ENCODE measurements at places on chromosomes 4 and X.

- no peak for DNase-seq
Measured at GRCh38 chrX:150899191-150899757, 806 bp upstream of the CD99L2 start.

DNA sequence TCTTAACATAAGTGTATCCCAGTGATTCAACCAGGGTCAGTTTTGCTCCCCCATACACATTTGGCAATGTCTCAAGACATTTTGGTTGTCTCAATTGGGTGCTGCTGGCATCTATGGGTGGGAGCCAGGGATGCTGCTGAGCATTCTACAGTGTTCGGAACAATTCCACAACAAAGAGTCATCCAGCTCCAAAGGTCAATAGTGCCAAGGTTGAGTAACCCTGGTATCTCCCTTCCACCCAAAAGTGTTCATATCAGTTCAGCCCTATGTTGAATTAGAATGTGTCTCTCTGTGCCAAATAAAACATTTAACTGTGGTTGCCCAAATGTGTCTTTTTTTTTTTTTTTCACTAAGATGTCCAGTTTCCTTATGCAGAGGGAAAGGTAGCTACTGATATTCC is 129.4 kb upstream of the RAI2 start:
- no peak for DNase-seq

- no peak for DNase-seq
Measured at GRCh38 chr4:4735136-4735750, 124.2 kb upstream of the MSX1 start.

DNA sequence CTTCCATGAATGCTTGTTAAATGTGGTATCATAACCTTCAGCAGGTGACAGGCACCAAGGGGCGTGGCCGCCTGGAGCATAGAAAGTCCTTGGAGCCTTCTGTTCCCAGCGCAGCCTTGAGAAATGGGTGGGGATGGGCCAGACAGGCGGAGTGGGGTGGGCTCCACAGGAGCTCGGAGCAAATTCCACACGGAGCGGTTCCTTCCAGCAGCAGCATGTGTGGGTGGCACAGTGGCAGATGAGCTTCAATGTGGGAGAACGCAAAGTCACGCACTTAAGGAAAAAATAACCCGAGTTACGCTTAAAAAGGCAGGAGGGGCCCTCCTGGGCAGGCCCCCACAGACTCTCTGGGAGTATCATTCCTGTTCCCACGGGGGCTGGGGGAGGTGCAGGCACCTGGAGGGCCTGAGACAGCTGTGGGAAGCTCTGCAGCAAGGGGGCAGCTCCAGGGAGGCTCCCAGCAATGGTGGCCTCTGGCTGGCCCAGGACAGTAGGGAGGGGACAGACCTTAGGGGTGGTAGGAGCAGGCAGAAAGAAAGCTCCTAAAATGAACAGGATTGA is 15.3 kb downstream of the TMEM271 start:
- DNase-seq: no peak

- no peak for DNase-seq
Measured at GRCh38 chr4:8215001-8215427, 15.9 kb downstream of the SH3TC1 start.

GRCh38 chr4:1975391-1975801 is 33.4 kb downstream of the NELFA start:
- no peak for DNase-seq

DNA sequence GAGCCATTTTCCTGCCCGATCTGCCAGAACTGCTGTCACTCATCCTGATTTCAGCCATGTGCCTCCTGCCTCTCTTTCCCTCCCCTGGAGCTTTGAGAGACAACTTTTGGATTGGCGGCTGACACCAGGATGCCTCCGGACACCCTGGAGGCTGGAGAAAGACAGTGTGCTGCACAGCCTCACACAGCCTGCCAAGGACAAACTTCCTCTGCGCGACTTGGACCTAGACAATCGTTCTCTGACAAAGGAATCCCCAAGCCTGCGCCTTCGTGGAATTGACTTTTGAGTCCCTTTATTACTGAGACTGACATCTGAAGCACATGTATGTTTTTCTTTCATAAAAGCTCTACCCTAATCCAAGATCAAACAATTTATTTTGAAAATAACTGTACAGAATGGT is 10.8 kb upstream of the LDB2 start:
- DNase-seq: no peak

DNA sequence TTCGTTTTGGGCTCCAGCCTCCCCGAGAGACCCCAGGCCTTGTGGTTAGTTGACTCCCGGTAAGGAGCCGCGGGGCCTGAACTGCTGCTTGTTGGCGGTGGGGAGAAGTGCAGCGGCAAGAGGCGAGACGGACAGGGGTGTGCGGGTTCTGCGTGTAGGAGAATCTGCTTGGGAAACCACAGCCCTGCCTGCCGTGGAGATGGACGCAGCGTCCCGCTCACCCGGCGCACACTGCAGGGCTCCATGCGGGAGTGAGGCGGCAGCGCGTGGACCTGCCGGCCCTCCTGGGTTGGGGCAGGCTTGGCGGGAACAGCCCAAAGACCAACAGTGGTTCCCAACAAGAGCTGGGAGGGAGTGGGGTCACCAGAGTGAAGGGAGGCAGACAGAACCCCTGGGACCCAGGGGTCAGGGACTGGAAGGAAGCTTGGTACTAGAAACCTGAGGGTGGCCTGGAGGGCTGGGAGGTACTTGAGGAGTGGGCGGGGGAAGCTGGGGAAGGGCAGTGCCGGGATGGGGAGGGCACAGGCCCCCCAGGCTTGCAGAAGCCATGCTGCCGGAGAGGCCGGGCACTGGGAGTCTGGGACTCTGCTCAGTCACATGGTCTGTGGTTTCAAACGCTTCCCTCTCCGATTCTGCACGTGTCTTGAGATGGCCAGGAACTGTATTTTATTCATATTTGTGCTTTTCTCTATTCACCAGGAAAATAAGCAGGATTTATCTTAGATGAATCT is 70.8 kb downstream of the RGS12 start:
- no peak for DNase-seq

DNA sequence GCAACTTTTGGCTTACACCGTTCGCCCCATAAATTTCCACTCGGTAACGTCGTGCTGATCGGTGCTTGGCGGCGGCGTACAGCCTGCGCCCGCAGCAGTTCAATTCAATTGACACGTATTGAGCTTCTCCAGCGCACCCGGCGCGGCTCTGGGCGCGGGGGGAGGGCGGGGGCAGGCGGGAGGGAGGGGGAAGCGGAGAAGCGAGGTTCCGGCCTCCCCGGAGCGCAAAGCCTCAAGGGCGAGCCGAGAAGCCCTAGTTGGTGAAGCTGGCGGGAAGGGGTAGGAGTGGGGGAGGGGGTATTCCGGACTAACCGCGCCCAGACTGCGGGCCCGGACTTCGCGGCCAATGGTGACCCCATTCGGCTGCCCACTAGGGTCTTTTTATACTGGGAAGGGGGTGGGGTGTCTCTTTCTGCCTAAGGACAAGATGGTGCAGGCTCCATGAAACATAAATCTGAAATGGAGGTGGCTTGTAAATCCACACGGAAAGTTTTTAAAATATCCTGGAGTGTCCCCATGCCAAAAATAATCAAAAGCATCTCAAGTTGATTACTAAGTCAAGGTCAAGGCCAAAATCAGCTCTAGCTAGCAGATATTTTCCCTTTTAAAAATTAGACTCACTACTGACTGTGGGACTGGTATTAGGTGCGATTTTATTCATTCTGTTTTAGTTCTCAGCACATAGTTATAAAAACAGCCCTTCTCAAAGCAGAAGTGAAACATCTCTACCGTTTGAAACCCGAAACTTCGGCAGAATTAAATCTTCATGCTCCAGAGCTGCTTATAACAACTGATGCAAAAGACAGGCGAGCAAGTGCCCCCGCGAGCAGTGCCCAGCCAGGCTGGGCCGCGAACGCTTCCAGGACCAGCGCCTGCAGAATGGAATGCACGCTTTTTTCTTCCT is 1.5 kb upstream of the BCOR start:
- peak; percentile 66 for DNase-seq

- DNase-seq: no peak
Measured at GRCh38 chr4:123300222-123301039, 96.2 kb upstream of the SPRY1 start.

GRCh38 chr4:57442831-57443291 is 332.7 kb upstream of the IGFBP7 start:
- DNase-seq: no peak

DNA sequence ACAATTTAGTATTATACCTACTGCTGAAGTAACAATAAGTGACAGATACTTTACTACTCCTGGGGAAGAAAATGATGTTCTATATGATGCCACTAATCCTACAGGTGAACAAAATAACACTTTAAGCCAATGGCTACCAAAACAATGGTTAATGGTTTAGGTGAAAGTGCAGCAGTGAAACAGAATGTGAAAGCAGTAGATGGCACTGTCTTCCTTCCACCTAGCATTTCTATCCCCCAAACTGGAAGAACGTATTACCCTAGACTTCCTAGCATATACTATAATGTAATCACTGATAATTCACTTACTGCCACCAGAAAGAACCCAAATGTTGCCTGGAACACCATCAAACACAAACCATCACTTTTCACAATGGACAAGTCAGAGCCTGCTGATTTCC is 18.9 kb upstream of the CABS1 start:
- no peak for DNase-seq

GRCh38 chrX:15714529-15714928 is 23.5 kb upstream of the CA5B start:
- DNase-seq: no peak

DNA sequence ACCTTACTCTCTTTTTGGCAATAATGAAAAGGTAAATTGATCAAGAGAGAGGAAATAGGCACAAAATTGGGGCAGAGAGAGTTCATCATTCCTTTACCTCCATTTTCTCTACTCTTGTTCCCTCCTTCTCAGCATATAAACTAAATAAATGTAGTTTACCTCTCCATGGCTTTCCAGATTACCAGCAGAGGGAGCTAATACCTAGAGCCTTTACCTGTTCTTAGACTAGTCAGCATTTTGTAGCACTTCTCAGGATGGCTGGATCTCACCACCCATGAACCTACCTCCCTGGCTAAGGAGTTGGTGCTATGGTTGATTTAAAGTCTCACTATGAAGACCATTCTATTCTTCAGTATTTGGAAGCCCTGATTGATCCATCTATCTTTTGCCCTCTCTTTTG is 15.7 kb downstream of the OFD1 start:
- no peak for DNase-seq

DNA sequence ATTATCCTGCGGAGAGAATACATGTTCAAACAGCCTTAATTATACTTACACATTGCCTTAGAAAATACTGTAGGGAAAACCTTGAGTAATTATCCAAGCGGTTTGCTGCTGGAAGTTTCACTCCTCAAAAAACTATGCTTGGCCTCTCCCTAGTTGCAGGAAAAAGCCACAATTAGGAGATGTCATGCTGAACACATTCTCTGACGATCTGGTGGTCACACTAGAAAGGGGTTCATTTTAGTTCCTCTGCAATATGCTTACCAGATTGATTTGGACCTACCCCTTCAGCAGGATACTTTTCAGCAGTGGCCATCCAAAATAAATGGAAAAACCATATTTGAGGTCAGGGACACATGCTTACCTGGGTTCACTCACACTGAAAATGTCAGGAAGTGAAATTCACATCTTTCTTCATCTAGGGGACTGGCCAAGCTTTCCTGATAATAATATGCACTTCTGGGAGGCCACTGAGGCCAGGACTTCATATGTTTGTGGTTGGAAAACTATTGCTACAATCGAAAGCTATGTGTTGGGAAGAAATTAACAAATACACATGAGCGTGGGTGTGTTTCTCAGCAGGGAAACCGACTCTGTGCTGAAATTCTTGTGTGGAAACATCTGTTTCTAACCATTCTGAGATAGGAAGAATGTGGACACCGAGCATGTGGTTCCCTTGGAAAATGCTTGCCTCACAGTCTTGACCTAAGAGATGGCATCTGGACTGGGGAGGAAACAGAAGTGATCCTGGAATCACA is 68.8 kb downstream of the ATXN3L start:
- no peak for DNase-seq

DNA sequence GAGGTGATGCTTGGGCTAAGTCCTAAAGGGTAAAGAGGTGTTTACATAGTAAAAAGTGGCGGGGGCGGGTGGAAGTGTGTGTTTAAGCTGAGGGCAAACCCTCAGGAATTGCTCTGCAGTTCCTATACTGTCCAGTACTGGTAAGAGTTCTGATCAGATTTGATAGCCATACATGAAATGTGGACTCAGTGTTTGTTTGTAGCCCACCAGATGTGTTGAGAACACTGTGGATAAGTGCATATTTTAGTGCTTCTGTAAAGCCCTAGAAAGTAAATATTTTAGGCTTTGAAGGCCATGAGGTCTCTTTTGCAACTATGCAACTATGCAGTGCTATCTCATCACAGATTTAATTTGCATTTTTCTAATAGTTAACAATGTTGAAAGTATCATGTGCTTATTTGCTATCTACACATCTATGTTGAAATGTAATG is 80.7 kb upstream of the EOLA2 start:
- no peak for DNase-seq

- DNase-seq: no peak
Measured at GRCh38 chr4:151671541-151672059, 89.2 kb downstream of the GATB start.

DNA sequence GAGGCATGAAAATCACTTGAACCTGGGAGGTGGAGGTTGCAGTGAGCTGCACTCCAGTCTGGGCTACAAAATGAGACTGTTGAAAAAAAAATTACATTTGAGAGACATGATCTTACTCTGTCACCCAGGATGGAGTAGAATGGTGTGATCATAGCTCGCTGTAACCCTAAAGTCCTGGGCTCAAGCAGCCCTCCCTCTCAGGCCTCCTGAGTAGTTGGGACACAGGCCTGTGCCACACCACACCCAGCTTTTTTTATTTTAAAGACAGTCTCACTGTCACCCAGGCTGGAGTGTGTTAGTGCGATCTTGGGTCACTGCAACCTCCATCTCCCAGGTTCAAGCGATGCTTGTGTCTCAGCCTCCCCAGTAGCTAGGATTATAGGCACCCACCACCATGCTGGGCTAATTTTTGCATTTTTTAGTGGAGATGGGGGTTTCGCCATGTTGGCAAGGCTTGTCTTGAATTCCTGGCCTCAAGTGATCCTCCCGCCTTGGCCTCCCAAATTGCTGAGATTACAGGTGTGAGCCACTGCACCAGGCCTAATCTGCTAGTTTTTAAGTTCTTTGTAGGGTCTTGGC is 6.1 kb downstream of the RPS3A start:
- DNase-seq: no peak

GRCh38 chr4:112222219-112222955 is 9.2 kb upstream of the AP1AR start:
- no peak for DNase-seq

GRCh38 chrX:2484256-2484655 is 16.5 kb downstream of the DHRSX start:
- no peak for DNase-seq

DNA sequence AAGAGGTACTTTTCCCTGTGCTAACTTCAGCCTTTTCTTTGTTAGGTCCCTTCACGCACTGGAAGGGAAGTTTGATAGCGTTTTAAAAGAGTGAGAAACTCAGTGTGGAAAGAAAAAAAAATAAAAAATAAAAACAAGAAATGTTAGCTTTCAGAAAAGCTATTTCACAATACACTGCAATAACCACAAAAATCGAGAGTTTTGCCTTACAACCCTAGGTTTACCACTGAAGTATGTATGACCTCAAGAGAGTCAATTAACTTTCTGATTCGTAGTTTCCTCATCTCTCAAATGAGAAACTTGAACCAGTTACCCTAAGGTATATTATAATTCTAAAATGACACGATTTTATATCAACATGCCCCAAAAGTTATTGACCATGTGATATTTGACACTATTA is 93.9 kb upstream of the JADE1 start:
- no peak for DNase-seq

GRCh38 chr4:77127837-77128621 is 29.0 kb upstream of the CCNG2 start:
- DNase-seq: no peak

Data from GM12878 (cell line).